ENCODE measurements at places on chromosomes 2 and 18.

DNA sequence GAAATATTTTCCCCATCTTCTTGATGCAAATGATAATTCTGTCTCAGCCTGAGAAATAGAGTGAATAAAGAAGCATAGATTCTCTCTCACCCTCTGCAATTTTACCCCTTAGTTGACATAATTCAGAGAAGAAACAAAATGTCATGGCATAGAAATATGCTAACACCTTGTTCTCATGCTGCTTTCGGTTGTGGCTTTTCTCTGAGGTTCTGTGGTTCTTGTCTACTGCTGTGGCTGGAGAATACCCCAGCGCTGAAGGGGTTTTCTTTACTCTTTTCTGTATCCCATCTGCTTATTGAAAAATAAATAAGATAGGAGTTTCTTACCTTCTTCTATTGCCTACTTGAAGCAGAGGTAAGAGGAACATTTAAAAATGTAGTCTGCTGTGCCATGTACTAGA lies 15.4 kb upstream of the RAB27B start:
- no peak for DNase-seq

DNA sequence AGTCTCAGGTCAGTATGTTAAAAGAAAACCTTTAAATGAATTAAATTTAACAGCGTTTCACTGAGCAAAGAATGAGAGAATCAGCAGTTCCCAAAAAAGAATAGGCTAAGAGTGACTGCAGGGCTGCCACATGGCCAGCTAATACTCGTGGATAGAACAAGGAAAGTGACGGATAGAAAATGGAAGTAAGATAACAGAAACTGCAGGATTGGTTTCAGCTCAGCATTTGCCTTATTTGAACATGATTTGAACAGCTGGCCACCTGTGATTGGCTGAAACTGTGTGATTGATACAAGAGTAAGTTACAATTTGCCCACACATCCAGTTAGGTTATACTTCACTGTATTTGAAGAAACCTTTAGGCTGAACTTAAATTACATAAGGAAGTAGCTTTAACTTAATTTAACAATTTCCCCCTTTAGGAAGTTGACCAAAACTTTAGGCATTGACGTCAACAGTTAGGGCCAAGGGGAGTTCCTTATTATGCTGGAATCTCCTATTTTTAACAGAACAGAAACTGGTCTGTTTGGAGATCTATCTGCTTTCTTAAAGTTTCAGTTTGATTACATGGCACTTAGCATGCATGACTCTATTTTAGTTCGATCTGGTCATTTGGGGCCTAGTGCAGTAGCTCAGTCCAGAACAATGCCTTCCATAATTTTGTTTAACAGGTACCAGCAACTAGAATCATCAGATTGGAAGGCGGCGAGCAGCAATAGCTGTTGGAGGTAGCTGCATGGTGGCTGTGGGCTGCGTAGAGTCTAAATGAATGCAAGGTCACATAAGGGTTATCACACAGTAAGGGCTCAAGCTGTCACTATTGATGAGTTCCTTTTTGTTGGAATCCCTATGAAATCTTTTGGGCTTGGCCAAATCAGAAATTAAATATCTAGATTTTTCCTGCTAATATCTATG lies 143.4 kb downstream of the TRIM43 start:
- no peak for DNase-seq

DNA sequence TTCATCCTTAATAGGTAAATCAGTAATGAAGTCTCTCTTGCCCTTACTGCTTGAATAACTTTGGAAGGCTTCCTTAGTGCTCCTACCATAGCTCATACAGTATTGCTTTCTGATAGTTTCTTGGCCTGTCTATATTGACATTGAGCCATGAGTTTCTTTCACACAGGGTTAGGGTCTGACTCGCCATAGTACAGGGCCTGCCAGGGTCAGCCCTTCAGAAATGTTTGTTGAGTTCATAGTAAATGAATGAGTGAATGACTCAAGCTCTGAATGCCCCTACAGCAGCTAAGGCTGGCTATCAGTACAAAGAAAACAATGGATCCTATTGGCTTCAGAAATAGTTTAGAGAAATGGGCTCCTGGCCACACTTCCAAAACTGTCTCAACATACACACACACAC lies 65.0 kb upstream of the LRATD1 start:
- no peak for DNase-seq

DNA sequence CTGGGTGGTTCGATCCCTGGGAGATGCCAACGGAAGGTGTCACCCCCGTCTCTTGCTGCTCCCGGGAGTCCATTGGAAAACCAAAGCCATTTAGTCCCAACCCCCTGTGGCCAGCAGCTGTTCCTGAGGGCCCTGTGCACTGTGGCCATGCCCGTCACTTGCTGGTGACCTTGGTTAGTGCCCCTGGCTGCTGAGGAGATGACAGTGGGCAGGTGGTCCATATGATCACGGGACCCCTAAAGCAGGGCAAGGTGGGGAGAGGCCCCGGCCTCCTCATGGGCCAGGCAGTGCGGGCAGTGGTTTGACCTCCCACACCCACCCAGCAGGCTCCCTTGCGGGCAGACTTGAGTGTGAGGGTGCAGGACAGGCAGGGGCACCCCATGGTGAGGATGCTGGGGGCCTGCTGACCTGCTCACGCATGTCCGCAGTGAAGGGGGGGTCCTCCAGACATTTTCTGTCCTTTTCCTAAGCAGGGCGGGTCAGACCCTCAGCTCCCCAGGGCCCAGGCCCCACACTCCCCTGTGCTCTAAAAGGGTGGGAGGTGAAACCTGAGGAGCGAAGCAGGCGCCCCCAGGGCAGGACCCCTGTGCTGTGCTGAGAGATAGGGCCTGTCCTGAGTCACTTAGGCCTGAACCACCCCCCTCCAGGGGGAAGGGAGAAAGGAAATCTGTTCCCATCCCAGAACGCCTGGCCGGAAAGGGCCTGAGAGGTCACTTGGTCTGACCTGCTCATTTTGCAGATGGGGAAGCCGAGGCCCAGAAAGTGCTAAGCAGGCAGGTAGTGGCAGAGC lies 6.8 kb downstream of the ITM2C start:
- no peak for DNase-seq
